ENCODE measurements at places on chromosomes 2 and 18. TPM values are rescaled to one million over a fixed set of nuclear protein-coding genes. Genes with fewer than 3 reads are reported as not detected.

Gene TEKT4
- not detected for total RNA-seq

DNA sequence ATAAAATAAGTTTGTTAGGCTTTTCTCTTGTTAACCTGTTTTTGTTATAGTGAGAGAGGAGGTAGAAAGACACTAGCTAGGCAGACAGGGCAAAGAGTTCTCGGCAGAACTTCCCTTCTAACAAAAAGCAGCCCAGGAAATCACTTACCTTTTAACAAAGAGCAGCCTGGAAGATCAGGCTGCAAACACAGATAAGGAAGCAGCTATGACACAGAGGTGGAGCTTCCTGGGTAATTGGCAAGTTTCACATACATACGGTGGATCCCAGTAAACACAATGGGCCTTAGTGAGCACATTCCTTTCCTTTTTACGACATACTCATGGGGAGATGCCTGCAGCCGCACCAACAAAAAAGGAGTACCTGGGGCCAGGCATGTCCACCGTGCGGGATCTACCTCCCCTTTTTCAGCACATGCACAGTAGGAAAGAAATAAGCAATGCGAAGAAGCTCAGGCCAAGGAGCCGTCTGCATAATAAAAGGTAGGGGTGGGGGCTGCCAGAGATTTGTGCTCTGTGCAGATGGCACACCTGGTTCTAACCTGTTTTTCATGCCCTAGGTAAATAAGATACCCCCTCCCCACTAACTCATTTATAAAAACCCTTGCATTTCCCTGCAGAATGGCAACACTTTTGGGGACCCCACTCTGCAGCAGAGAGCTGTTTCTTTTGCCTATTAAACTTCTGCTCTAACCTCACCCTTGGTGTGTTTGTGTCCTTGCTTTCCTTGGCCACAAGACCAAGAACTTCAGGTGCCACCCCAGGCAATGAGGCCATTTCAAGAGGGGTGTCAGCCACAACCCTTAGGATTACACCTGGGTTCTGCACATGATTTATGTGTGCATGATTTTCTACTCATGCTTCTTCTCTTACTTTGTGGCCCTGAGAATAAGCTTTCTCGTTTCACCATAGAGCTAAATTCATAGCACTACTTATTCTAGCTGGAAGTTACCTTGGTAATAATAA is 26.5 kb downstream of the MDH1 start:
- H3K27ac ChIP-seq: no peak overlapping the region
- no peak for DNase-seq
- H3K36me3 ChIP-seq: no peaks in the 10 kb centered on the region
- no peak overlapping the region for H3K4me3 ChIP-seq

Gene UBR3
- total RNA-seq: 99.3 TPM

- no peaks in the 10 kb centered on the region for H3K27me3 ChIP-seq
- no peaks in the 10 kb centered on the region for H3K4me1 ChIP-seq
- no peak for DNase-seq
- H3K36me3 ChIP-seq: no peaks in the 10 kb centered on the region
These were observed 72.5 kb downstream of the RTTN start for GRCh38 chr18:70132999-70133398.

- DNase-seq: no peak
- H3K27ac ChIP-seq: no peak overlapping the region
- no peaks in the 10 kb centered on the region for H3K4me1 ChIP-seq
- H3K4me3 ChIP-seq: no peak overlapping the region
- no peaks in the 10 kb centered on the region for H3K36me3 ChIP-seq
These were observed 229.3 kb upstream of the AGAP1 start for GRCh38 chr2:235264512-235264911.

DNA sequence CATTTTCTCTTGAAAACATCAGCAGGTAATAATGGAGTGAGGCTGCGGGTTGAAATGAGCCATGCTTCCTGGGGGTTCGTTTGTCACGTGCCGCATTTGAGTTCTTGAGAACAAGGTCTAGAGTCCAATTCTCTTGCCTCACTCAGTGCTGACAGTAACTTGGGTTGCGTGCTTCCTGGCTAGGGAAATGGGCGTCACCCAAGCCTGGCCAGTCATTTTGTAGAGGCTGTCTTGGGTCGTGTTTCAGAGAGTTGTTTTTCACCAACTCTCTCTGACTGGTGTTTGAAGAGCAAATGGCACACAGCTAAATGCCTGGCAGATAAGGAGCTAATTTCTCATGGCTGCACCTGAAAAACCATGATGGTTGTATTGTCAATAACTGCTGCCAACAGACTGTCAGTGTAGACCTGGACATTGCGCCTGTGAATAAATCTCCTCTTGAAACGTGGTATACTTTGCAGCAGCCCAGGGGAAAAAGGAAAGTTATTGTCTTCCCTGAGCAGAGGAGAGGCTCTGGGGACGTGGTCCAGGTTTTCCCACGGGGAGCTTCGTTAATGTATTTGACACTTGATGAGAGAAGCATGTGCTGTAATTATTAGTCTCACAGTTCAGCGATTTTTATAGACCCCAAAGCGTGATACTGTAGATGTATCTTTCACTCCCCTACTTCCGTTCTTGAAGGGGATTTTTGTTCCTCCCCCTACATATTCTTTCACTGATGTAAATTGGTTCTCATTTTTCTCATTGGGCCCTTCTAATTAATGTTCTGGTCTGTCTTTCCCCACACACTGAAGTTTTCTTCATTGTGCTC is 196.0 kb downstream of the FHOD3 start:
- H3K36me3 ChIP-seq: no peaks in the 10 kb centered on the region
- no peaks in the 10 kb centered on the region for H3K27me3 ChIP-seq
- no peak overlapping the region for H3K27ac ChIP-seq

Gene TMEM247
- total RNA-seq: not detected

GRCh38 chr2:109242210-109242653 is 113.2 kb downstream of the SH3RF3 start:
- no peak overlapping the region for H3K4me3 ChIP-seq
- DNase-seq: peak; percentile 40
- peaks cover 13% of the 10 kb centered on the region for H3K4me1 ChIP-seq
- H3K27me3 ChIP-seq: no peaks in the 10 kb centered on the region
- H3K27ac ChIP-seq: peak overlapping the region; percentile 29

- H3K27ac ChIP-seq: no peak overlapping the region
- DNase-seq: no peak
- no peaks in the 10 kb centered on the region for H3K36me3 ChIP-seq
- H3K4me1 ChIP-seq: no peaks in the 10 kb centered on the region
- no peaks in the 10 kb centered on the region for H3K27me3 ChIP-seq
- no peak overlapping the region for H3K4me3 ChIP-seq
These were observed 217.5 kb downstream of the GPD2 start for GRCh38 chr2:156653675-156654074.

GRCh38 chr18:31049189-31049588 is 6.6 kb upstream of the DSC3 start:
- DNase-seq: no peak
- no peaks in the 10 kb centered on the region for H3K4me1 ChIP-seq
- no peaks in the 10 kb centered on the region for H3K27me3 ChIP-seq
- no peak overlapping the region for H3K4me3 ChIP-seq

GRCh38 chr2:187165936-187166610 is 282.0 kb downstream of the CALCRL start:
- no peaks in the 10 kb centered on the region for H3K36me3 ChIP-seq
- no peak overlapping the region for H3K27ac ChIP-seq
- no peaks in the 10 kb centered on the region for H3K27me3 ChIP-seq
- no peaks in the 10 kb centered on the region for H3K4me1 ChIP-seq

- H3K4me1 ChIP-seq: no peaks in the 10 kb centered on the region
- no peaks in the 10 kb centered on the region for H3K27me3 ChIP-seq
- no peak overlapping the region for H3K4me3 ChIP-seq
- no peak overlapping the region for H3K27ac ChIP-seq
These were observed 232.6 kb downstream of the NDUFA10 start for GRCh38 chr2:239792405-239793084.

- no peak overlapping the region for H3K4me3 ChIP-seq
- no peaks in the 10 kb centered on the region for H3K27me3 ChIP-seq
- H3K4me1 ChIP-seq: no peaks in the 10 kb centered on the region
- no peak overlapping the region for H3K27ac ChIP-seq
- DNase-seq: no peak
- H3K36me3 ChIP-seq: no peaks in the 10 kb centered on the region
These were observed 54.3 kb downstream of the HAUS1 start for GRCh38 chr18:46158499-46158898.

- H3K27ac ChIP-seq: no peak overlapping the region
- H3K36me3 ChIP-seq: no peaks in the 10 kb centered on the region
- no peak overlapping the region for H3K4me3 ChIP-seq
- H3K4me1 ChIP-seq: no peaks in the 10 kb centered on the region
- no peaks in the 10 kb centered on the region for H3K27me3 ChIP-seq
- DNase-seq: no peak
These were observed 4.7 kb downstream of the CAPN10 start for GRCh38 chr2:240591226-240591625.

DNA sequence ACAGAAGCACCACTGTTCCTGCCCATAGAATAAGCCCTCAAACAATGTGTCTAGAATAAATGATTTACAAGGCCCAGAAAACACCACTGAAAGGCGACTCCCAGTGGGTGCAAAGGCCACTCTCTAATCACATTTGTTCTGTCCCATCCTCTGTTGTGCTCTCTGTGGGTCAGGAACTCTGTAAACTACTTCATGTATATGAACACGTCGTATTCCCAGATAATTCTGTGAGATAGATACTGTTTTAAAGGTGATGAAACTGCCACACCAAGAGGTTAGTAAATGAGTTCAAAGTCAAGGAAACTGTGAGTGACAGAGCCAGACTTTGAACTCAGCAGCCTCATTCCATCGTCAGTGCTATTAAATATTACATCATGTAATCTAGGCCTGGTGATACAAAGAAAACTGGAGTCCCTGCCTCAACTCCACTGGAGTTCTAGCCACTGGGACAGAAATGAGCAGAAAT is 269.7 kb upstream of the DCC start:
- no peaks in the 10 kb centered on the region for H3K4me1 ChIP-seq
- no peak overlapping the region for H3K27ac ChIP-seq
- no peaks in the 10 kb centered on the region for H3K36me3 ChIP-seq

Gene EFEMP1
- 513 TPM for total RNA-seq

DNA sequence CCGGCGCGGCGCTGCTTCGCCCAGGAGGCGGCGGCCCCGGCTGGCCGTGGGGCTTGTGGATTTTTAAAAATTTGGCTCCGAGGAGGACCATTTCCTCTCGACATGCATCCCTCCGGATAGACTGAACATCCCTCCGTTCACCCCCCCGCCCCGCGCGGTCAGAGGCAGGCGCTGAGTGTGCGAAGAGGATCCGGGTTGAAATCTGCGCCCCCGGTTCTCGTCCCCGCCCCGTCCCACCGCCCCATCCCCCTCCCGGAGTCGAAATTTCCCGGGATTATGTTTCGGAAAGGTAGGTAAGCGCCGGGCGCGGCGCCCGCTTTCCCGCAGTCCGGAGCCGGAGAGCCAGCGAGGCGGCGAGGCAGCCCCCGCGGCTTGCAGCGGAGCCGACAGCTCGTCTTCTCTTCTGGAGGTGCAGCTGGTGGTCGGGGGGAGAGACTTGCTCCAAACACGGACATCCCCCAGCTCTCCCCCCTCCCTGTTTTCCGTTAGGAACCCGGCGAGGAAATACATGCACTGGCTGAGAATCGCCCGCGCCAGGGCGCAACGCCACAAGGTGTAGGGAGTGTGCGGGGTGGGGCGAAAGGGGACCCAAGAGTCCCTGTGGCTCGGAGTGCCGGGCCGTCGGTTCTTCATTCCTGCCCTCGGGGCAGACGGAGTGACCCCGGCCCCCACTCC is at the start of gene PRKCE:
PRKCE (plus strand) TSS at position 261 of the 675 bp plus-strand sequence.
- peak within 1 kb of the TSS; percentile 93 for H3K4me3 ChIP-seq
- H3K36me3 ChIP-seq: no peaks in the 10 kb centered on the region
- H3K27me3 ChIP-seq: no peaks in the 10 kb centered on the region
- DNase-seq: peak; percentile 76

GRCh38 chr2:133977405-133977804 is 276.5 kb upstream of the MGAT5 start:
- H3K27ac ChIP-seq: no peak overlapping the region
- no peak overlapping the region for H3K4me3 ChIP-seq
- no peaks in the 10 kb centered on the region for H3K36me3 ChIP-seq
- no peak for DNase-seq
- no peaks in the 10 kb centered on the region for H3K27me3 ChIP-seq

DNA sequence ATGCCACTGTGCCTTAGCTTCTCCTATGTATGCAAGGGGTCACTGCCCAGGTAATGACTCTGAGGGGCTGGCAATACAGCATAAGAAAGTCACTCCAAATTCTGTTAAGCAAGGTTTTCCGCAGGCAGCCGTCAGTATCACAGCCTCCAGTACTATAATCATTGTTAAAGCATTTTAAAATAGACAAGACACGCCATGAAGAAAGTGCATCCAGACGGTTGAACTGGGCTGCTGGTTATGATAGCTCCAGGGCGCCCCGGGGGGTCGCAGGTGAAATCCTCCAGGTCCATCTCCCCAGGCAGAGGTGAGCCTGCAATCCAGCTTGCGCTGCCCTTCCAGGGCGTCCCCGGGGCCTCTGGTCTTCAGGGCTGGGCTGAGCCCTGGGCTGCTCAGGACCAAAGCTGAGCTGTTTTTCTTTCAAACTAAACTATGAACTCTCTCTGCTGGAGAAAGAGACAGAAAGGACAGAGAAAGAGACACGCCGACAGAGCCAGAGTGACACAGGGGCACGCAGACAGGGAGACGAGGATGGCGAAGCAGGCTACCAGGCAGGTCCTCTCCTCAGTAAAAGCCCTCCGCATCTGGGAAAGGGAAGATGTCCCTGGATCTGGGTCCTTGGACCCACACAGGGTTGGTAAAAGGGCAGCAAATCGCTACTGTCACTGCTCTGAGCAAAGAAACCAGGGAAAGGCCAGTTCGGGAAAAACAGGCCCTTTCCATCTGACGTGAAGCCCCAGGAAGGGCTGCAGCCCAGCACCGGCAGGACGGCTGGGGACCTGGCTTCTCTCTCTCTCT is 2.1 kb upstream of the TWIST2 start:
- peak overlapping the region; percentile 96 for H3K27ac ChIP-seq
- H3K36me3 ChIP-seq: no peaks in the 10 kb centered on the region
- peak overlapping the region; percentile 61 for H3K4me3 ChIP-seq
- H3K4me1 ChIP-seq: no peaks in the 10 kb centered on the region
- DNase-seq: no peak

GRCh38 chr2:65435625-65436168 is 3.3 kb upstream of the SPRED2 start:
- H3K27ac ChIP-seq: peak overlapping the region; percentile 99
- H3K4me1 ChIP-seq: no peaks in the 10 kb centered on the region
- no peaks in the 10 kb centered on the region for H3K36me3 ChIP-seq
- peak; percentile 87 for DNase-seq
- peak overlapping the region; percentile 79 for H3K4me3 ChIP-seq

Gene LTBP1
- 72.5 TPM for total RNA-seq

GRCh38 chr2:71385012-71385411 is 53.4 kb downstream of the ZNF638 start:
- no peaks in the 10 kb centered on the region for H3K36me3 ChIP-seq
- H3K4me3 ChIP-seq: no peak overlapping the region
- no peak for DNase-seq
- H3K27ac ChIP-seq: no peak overlapping the region
- H3K4me1 ChIP-seq: no peaks in the 10 kb centered on the region
- no peaks in the 10 kb centered on the region for H3K27me3 ChIP-seq

All from uterus (tissue), 4 donors.